SK-N-SH (cell line): ENCODE measurements at places on chromosomes 4 and X.

DNA sequence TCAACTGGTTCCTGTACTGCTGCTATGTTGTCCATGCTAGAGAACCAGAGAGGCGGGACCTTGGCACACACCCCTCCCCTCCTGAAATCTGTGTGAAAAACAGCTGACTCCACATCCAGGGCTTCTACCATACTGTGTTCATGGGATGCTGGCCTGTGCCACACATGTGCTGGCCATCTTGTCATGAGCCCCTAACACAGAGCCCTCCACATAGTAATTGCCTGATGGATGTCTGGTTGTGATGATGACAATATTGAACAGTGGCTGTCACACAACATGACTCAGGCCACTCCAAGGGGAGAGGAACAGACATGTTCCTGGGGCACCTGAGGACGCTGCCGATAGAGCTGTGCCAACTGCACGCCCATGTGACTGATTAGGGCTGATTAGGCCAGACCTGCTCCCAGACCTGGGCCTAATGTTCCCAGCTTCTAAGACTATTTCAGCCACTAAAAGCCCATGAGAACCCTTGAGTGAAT is 13.1 kb downstream of the SLC25A5 start:
- DNase-seq, result peak; percentile 38

DNA sequence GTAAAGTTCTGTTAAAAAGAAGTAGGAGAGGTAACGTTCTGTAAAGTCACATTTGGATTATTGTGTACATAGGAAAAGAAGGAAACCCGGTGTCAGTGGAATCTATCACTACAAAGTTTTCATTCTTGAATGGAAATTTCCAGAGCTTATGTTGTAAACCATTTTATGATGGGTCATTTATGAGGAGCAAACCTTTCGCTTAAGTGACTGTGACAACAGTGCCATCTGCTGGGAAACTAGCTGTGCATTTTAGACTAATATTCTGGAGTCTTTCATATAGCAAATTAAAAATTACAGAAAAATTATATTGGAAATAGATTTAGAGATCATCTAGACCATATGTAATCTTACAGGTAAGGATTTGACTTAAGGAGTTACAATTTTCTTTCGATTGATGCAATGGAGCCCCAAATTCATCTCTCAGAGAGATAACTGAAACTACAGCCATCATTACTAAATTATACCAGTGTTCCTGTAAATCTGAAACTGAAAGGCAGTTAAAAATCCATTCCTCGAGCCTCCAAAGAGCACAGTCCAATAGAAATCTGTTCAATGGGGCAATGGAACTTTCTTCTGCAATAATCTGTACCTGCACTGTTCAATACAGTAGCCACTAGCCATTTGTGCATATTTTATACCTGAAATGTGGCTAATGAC is 26.9 kb downstream of the ASB9 start:
- peak; percentile 51 for DNase-seq

GRCh38 chr4:118968005-118968404 is 79.4 kb downstream of the SYNPO2 start:
- DNase-seq, result no peak

GRCh38 chr4:164115236-164115635 is 620.7 kb downstream of the TMA16 start:
- DNase-seq, result no peak

GRCh38 chr4:34943741-34944386 is 1300.5 kb downstream of the ARAP2 start:
- no peak for DNase-seq

DNA sequence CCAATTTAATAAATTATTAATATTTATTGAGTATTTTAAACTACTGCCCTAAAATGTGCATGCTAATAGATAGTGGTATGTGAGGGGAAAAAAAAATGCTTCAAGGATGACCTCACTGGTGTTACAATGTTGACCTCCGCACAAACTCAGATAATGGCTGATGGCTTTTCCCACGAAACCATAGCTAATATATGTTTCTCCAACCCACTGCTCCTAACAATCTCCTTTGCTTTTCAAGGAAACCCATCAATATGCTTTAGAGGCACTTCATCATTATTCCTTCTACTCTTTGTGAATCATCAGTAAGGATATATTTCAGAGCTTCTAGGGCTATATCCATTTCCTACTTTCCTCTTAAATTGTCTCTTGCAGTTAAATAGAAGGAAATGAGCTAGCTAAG is 1752.0 kb upstream of the TENM3 start:
- no peak for DNase-seq

DNA sequence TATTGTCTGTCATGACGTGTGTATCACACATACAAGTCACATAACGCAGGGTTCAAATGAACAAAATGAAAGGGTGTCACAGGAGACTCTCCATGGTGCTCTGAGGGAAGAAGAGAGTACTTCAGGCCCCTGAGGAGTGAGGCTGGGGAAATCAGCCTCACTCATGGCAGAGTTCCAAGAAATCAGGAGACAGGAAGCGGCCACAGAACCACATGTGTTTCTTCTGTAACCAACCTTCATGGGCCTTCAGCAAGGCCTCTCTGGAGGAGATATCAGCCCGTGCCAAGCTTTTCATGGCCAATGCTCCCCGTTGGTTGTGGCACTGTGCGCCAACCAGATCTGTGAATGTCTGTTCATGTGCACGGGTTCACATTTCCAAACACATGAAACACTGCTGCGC is 76.0 kb downstream of the NAT8L start:
- DNase-seq, result peak; percentile 49

DNA sequence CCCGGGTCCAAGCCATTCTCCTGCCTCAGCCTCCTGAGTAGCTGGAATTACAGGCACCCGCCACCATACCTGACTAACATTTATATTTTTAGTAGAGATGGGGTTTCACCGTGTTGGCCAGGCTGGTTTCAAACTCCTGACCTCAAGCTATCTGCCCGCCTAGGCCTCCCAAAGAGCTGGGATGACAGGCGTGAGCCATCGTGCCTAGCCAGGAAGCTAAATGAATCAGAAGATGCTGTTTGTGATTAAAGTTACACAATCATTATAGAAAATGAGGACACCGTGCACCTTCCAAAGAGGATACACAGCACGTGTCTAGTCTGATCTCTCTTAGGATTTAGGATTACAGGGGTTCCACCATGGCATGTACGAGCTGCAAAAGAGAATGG is 99.6 kb downstream of the DHRSX start:
- DNase-seq, result no peak

DNA sequence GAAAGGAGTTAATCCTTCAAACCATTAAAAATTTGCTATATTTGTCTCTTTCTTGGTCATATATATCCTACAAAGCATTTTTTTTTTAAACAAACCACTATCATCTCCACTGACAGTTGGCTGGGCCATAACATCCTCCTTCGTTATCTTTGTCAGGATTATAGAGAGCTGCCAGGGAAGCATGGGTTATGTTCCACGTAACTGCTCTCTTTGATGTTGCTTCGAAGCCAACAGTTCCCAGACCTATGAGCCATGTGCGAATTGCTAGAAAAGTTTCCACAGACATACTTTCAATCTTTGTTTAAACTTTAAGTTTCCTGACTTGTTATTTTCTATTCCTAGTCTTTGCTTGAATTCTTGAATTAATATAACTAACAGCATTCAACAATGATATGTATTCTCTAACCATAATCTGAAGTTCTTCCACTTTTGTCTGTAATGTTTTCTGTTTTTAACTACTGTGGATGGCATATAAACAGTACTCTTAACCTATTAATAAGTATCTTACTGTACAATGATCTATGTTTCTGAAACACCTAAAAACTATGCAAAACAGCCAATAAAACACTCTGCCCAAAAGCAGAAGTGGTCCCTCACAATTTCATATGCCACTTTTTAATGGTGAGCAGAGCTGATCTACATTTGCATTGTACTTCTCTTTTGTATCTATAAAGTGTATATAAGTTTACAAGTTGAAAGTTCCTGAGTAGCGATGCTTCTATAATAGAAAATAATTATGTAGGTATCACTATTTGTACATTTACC is 37.9 kb downstream of the EREG start:
- DNase-seq, result no peak

- DNase-seq, result no peak
Measured at GRCh38 chr4:76856243-76857073, 41.5 kb downstream of the SOWAHB start.

DNA sequence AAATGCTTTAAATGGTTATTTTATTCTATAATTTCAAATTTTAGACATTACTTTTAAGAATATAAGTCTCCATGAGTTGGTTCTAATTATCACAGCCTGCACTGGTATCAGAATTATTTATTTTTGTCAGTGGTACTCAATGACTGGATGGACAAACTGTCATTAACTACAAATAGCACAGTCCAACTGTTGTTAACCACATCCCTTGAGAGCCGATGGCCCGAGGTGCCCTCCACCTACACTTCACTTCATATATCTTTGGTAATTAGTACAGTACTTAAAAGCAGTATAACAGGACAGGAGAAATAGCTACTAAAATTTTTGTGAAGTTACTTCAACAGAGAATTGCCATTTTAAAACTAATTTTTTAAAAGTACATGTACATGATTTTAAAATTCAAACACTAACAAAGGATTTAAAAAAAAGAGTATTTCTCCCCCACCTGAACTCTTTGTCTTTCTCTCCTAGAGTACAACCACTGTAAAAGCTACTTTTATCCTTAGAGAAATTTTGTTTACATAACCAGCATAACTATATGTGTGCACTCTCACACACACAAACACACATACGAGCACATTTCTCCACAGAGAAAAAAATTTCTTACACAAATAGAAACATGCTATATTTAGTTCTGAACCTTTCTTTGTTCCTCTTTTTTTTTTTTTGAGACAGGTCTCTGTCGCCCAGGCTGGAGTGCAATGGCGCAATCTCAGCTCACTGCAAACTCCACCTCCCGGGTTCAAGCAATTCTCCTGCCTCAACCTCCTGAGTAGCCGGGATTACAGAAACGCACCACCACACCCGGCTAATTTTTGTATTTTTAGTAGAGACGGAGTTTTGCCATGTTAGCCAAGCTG is 6.5 kb downstream of the TIFA start:
- DNase-seq, result no peak

DNA sequence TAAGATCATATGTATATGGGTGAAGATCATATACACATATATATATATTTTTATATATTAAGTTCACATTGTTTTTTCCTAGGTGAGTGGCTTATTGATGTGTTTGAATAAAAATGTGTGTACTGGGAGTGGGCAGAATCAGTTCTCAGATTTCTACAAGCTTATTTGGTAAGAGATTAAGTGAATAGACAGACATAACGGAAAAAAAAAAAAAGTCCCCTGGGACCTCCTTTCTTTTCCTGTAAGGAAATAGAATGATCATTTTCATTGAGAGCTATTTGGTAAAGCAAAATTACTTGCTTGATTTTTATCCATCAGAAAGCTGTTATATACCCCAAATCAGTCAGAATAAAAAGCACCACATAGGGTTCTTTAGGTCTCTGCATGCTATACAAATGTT is 597.7 kb downstream of the PCDH18 start:
- no peak for DNase-seq

DNA sequence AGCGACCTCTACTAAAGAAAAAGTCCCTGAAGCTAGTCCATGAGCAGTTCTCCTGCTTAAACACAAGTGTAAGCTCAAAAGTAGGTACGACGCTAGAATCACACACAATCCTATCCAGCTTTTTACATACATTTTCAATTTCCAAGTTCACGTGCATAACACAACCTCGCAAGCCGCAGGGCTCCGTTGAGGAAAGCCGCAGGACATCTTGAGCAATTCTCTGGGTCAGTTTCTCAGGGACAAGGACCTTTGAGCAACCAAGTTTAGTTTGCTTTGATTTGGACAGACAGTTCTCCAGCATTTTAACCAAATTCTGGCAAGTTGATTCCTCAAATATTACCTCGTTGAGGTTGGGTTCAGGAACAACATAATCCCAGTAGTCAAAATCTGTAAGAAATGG is 2.5 kb downstream of the DDIT4L start:
- DNase-seq, result no peak

- DNase-seq, result no peak
Measured at GRCh38 chr4:118995693-118996391, 107.2 kb downstream of the SYNPO2 start.

DNA sequence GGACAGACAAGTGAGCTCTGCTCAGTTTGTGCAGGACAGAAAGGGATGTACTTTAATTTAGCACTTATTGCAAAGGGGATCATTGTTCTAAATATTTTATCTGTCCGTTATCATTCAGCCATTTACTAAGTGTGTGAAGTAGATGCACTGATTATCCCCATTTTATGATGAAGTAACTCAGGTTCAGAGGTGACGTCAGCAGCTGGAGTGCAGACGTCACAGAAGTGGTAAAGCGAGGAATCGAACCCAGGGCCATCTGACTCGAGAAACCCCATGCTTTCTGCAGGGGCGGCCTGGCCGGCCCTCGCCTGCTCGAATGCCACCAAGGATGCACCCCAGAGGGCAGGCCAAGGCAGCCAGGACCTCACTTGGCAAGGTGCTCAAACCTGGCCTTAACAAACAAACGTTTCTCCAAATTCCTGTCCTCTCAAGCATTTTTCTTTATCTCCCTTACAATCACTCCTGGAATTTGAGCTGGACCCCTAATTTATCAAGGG is 75.0 kb downstream of the DCTD start:
- DNase-seq, result no peak

DNA sequence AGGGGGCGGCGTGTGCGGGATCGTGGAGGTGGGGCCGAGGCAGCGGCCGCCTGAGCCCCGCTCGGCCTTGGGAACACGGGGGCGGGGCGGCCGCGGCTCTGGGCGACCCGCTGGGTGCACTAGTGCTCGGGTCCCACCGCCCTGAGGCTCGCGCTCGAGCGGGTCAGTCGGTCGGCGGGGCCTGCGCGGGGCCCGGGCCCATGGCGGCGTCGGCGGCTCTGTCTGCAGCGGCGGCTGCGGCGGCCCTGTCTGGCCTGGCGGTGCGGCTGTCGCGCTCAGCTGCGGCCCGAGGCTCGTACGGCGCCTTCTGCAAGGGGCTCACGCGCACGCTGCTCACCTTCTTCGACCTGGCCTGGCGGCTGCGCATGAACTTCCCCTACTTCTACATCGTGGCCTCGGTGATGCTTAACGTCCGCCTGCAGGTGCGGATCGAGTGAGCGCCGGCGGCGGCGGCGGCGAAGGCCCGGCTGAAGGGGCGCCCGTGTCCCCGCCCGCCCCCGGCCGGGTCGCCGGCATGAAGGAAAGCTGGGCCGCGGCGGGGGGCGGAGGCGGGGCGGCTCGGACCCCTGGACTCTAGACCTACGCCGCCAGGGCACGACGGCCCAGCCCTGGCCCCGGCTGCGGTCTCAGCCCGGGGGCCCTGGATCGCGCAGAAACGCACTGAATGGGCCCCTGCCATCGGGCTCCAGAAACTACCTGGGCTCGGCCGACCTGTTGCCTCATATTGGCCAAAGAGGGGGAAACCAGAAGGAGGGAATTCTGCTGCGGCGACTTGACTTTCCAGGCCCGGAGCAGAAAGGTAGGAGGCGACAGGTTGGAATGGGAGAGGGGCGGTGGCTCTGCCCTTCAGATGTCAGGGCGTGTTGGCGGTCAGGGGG is at the start of gene SMIM10L2A:
TSS of gene SMIM10L2A (plus strand) at position 13 of the 878 bp plus-strand sequence. CDS start at position 201, 188 bp downstream.
- DNase-seq, result peak; percentile 48

GRCh38 chrX:72120837-72121236 is 10.9 kb downstream of the RTL5 start:
- DNase-seq, result peak; percentile 66

GRCh38 chr4:158962393-158962792 is 140.5 kb upstream of the RAPGEF2 start:
- DNase-seq, result no peak
